ENCODE measurements at places on chromosomes 4 and X. TPM values are rescaled to one million over a fixed set of nuclear protein-coding genes. Genes with fewer than 3 reads are reported as not detected.

The CYLC1 gene
- total RNA-seq, result 8.9 TPM

The EDA2R gene
- 0.48 TPM for total RNA-seq

The ARHGEF9 gene
- total RNA-seq, result 45.0 TPM

The EFHC2 gene
- 0.48 TPM for total RNA-seq

The CSN1S1 gene
- not detected for total RNA-seq

The LAS1L gene
- 22.9 TPM for total RNA-seq

The ADGRG4 gene
- total RNA-seq, result 0.72 TPM

The OCRL gene
- 12.3 TPM for total RNA-seq

DNA sequence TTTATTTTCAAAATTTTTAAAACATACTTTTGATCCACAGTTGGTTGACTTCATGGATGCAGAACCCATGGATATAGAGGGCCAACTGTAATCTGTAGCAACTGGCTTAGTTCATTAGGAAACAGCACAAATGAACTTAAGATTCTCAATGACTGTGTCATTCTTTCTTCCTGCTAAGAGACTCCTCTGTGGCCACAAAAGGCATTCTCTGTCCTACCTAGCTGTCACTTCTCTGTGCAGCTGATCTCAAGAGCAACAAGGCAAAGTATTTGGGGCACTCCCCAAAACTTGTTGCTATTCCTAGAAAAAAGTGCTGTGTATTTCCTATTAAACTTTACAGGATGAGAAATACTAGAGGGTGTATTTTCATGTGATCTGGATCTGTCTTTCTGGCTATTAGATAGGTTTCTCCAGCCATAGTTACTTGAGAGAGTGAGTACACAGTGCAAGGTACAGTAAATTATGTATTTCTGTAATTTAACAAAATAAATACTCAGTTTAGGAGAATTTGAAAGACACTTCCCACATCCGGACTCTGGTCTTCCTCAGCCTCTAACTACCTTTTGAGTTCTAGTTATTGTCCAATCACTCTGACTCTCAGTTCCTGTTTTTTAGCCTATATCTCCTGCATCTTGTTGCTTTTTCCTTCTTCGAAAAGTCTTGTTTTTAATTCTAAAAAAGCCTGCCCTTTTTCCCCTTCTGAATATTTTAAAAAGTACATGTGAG is 21.8 kb downstream of the TLR2 start:
- no peak for DNase-seq

DNA sequence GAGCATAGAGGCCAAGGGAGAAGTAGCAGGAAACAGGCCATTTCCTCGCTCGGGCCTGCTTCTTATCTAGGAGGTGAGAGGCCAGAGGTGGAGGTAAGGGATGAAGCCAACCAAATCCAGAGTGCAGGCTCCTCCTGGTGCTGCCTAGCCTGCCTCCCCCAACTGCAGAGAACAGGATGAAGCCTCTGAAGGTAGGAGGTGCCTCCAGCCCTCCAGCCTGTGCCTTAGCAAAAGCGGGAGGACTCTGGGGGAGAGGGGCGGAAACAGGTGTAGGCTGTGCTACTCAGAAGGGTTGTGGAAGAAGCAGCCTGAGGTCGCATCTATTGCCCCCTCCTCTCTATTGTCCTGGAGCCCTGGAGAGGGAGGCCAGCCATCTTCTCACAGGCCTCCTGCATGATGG is 2.9 kb upstream of the MTM1 start:
- no peak for DNase-seq

GRCh38 chr4:17941731-17942130 is 79.8 kb downstream of the LCORL start:
- DNase-seq, result peak; percentile 35

GRCh38 chr4:79467246-79467932 is 59.4 kb upstream of the GK2 start:
- DNase-seq, result no peak

DNA sequence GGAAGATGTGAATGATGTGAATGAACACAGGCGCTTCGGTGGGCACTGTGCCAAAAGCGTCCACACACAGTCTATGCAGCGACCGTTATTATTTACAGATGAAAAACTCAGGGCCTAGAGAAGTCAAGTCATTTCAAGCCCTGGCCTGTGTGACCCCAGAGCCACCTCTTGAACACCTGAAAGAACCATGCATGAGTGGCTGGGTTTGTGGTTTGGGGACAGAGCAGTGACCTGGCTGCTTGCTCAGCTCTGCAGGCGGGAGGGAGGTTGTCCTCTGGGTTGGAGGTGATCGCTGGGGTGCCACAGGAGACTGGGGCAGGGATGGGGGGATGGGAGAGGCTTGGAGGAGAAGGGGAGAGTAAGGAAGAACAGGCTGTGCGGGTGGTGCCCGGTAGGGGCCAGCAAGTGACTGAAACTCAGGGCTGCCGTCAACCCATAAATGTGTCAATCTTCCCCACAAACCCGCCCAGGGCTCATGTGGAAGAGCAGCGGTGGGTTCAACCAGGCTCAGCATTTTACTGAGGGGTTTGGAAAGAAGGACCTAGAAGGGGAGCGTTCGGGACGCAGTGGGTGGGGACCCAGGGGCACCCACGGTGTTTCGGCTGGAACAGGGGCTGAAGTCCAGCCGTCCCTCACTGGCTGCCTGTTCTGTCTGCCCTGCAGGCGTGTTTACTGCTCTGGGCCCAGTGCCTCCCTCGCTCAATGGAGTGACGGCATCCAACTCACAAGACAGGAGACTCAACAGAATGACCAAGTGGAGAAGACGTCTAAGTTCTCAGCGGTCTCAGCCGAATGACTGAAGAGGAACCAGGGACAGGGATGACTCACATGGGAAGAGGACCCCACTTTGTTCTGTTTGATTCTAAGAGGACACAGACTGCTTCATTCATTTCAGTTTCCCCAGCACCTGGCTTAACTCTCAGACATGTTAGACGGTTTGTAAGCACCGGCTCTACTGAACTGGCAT is 167.8 kb downstream of the AFAP1 start:
- DNase-seq, result no peak

DNA sequence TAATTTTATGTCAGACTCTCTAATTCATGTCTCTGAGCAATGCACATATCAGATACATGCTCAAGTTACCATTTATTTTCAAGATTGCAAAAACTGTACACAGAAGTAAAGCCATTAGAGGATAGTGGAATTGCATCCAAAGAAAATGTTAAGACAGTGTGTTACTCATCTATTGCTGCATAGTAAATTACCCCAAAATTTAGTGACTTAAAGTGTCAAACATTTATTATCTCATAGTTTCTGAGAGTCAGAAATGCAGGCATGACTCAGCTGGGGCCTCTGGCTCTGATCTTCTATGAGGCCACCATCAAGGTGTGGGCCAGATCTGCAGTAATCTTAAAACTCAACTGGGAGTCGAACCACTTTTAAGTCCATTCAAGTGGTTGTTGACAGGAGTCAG is 275.2 kb downstream of the QDPR start:
- DNase-seq, result peak; percentile 61

- DNase-seq, result no peak
Measured at GRCh38 chrX:40099055-40099958, 1.5 kb upstream of the BCOR start.

DNA sequence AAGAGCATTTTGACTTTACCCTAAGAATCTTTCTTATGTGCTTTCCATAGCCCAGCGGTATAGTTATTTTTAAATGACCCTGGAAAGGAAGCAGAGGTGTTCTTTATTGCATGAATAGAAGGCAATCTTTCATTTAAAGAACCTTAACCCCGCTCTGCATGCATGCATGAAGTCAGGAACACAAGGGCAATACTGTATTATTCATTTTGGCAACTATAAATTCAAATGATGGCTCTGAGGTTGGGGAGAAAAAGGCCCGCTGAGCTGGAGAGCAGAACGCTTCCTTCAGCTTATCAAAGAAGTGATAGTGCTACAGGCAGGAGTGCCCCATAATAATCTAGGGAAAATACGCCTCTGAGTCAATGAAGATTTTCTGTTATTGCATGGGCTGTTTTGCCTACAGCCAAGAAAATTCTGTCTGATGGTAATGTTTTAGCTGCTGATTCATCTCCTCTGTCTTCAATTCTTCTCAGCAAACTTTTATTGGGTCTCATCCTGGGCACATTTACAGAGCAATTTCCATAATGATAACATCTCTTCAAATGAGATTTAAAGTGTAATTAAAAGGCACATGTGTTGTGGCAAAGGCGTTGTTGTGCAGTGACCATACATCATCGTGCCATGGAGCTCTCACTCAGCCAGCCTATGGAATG is 452.2 kb upstream of the FTHL17 start:
- DNase-seq, result peak; percentile 51

- no peak for DNase-seq
Measured at GRCh38 chr4:174066611-174067205, 216.8 kb downstream of the FBXO8 start.

GRCh38 chrX:63513825-63514568 is 162.9 kb upstream of the SPIN4 start:
- peak; percentile 49 for DNase-seq

DNA sequence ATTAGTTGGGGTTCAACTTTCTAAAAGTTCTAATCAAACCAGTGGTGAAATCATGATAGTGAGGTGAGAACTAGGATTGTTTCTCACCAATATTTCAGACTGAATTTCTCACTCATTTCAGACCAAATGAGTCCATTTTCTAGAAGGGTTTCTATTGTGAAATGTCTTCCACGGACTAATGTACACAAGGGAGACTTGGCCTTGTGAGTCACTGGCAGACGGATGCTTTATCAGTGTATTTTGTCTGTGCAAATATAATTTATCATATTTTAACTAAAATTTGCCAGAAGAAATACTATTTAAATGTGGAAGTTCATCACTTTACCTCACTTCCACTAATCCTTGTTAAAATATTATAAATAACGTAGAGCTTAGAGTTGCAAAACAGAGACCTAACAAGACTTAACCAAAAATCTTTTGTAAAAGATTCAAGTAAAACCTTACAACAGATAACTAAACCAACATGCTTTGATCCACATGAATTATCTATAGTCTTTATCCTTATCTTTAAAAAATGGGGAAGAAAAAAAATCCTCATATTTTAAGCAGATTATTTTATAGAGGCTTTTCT is 506.0 kb upstream of the FAM241A start:
- peak; percentile 91 for DNase-seq

DNA sequence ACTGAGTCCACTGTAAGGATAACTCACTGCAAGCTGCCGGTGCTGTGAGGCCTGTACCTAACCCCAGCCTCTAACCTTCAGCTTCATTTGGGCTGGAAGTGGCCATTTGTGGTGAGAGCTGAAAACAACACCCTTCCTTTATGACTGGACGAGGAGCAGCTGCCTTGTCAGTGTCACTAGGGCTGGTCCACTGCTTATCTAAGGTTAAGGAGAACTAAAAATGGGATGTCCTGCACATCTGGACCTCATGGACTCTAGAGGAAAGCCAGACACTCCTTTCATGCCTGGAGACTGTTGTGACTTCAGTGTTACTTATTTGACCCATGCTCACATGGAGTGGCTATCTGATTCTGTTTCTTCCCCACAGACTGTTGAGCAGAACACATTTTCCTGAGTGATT is 139.9 kb downstream of the ZNF518B start:
- no peak for DNase-seq

- no peak for DNase-seq
Measured at GRCh38 chr4:27429364-27429871, 568.8 kb downstream of the STIM2 start.

DNA sequence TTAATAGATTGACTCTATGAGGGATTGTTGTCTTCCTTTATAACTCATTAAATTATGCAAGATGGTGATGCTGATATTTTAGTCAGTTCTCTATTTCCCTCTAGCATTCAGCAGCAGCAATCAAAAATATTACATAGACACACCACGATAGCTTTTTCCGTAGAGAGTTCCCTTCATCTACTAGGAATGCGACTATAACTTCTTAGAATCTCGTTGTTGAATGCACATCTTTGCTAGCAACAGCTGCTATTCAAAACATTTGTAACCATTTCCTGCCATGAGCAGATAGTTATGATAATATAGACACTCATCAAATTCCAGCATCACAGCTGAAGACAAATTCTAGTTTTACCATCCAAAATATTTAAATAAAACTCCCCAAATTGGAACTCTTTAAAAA is 147.4 kb upstream of the FGF13 start:
- no peak for DNase-seq

DNA sequence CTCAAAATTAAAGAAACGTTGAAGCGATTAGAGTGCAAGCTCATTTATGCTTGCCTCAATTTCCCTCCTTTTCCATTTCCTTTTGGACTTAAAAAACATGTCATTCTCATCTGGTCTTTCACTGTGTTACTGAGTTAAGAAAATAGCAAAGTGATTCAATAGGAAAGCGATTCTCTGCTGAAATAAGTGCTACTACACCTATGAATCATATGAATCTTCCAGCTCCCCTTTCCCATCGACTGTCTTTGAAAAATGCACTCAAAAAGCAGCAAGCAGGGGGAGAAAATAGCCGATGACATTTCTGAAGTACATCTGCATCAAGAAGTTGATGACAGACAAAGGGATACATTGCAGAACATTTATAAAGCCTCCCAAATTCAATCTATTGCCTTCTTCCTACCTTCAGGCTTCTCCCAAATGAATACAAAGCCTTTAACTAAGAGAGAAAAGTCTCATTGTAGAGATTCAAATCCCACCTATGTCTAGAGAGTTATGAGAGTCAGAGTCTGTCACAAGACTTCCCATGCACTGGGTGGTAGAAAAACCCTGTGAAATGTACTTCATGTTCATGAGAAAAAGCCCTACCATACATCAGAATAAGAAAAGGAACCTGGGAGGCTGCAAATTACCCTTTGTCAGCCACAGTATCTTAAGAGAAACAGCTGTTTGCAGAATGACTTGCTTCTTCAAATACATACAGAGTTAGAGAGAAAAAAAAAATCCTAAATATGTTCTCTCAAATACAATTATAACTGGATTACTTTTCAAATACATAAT is 78.9 kb downstream of the MBNL3 start:
- DNase-seq, result peak; percentile 9

GRCh38 chrX:110432906-110433215 is 74.2 kb downstream of the RTL9 start:
- DNase-seq, result no peak

DNA sequence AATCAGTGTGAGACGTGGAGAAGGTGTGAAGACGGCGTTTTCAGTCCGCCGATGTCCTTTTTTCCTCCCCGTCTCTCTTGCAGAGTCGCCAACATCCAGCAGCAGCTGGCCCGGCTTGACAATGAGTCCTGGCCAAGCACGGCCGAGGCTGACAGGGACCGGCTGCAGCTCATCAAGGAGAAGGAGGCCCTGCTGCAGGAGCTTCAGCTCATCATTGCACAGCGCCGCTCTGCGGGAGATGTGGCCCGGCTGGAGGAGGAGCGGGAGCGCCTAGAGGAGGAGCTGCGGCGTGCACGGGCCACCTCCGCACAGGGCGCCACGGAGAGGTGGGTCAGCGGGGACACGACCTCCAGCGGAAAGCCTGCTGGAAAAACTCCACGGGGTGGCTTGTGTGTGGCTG is 47.1 kb upstream of the CLCN4 start:
- DNase-seq, result no peak

GRCh38 chrX:50098749-50099148 is 102.1 kb downstream of the AKAP4 start:
- DNase-seq, result no peak

DNA sequence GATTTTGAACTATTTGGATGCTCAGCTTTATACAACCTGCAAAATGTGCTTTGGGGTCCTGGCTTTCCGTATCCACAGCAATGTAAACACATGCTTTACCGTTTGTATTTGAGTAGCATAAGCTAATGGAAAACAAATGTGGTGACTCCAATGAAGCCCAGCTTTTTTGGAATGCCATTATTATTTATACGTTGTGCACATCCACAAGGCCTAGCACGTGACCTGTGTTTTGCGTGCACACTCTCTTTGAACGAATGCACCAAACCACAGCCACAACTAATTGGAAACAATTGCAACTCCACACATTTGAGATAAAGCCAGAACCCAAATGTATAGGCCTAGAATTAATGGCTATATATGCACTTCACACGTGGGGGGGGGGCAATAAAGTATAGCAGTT is 189.5 kb upstream of the GPC4 start:
- DNase-seq, result no peak

Data from umbilical cord (tissue), 2 donors.